ENCODE measurements at places on chromosomes 5 and 9.

DNA sequence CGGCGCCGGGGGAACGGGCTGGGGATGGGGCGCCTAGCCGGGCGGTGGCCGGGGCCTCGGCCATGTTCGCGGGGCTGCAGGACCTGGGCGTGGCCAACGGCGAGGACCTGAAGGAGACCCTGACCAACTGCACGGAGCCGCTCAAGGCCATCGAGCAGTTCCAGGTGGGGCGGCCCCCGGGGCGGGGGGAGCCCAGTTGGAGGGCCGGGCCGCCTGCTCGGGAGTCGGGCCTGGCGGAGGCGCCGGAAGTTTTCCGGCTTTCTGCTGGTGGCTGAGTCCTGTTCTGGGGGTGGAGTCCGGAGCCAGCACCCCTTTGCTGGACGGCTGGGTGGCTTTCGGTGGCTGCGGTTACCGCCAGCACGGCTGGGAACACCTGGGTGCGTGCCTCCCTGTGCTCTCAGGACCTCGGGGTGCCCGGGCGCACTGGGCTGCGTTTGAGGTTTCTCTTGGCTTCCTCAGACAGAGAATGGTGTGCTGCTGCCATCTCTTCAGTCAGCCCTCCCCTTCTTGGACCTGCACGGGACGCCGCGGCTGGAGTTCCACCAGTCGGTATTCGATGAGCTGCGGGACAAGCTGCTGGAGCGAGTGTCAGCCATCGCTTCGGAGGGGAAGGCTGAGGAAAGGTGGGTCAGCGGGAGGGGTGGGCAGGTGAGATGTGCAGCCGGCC is 454 bp downstream of the NELFB start:
- no peak for DNase-seq

GRCh38 chr5:76305269-76305668 is 97.8 kb upstream of the IQGAP2 start:
- no peak for DNase-seq

GRCh38 chr9:112140936-112141335 is 34.2 kb downstream of the SUSD1 start:
- no peak for DNase-seq

- DNase-seq, result peak; percentile 77
Measured at GRCh38 chr9:96874947-96875460, 20.7 kb upstream of the ZNF782 start.

DNA sequence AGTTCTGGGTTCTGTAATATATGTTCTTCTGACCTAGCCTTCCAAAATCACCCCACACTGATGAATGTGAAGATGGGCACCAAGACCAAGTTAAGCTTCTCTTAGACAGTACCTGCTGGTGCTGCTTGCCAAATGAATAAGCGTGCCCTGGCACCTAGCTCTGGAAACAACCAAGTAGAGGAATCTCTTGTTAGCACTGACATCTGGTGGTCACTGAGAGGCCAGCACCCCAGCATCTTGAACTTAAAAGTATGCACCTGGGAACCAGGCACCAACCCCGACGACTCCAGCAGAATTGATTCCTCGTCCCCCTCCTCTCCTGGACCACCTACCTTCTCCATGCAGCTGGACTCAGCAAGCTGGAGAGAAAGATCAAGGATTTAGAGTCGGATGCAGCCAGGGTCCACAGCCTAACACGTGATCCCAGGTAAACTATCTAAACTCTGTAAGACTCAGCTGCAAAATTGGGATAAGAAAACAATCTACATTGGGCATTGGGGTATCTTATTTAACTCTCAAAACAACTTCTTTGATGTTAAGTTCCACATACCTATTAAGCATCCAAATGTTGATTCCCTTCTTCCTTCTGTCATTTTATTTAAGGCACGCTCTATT is 89.8 kb downstream of the SLC1A3 start:
- peak; percentile 59 for DNase-seq

GRCh38 chr5:30747412-30747811 is 446.1 kb upstream of the CDH6 start:
- no peak for DNase-seq

DNA sequence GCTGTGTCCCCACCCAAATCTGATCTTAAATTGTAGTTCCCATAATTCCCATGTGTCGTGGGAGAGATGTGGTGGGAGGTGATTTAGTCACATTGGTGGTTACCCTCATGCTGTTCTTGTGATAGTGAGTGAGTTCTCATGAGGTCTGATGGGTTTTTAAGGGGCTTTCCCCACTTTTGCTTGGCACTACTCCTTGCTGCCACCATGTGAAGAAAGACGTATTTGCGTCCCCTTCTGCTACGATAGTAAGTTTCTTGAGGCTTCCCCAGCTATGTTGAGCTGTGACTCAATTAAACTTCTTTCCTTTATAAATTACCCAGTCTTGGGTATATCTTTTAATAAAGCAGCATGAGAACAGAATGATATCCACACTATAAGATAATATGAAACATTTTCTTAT is 1023.4 kb downstream of the TLE4 start:
- DNase-seq, result no peak

GRCh38 chr5:68884883-68885282 is 208.9 kb upstream of the SLC30A5 start:
- no peak for DNase-seq

GRCh38 chr9:97848215-97848479 is 4.9 kb upstream of the FOXE1 start:
- no peak for DNase-seq

DNA sequence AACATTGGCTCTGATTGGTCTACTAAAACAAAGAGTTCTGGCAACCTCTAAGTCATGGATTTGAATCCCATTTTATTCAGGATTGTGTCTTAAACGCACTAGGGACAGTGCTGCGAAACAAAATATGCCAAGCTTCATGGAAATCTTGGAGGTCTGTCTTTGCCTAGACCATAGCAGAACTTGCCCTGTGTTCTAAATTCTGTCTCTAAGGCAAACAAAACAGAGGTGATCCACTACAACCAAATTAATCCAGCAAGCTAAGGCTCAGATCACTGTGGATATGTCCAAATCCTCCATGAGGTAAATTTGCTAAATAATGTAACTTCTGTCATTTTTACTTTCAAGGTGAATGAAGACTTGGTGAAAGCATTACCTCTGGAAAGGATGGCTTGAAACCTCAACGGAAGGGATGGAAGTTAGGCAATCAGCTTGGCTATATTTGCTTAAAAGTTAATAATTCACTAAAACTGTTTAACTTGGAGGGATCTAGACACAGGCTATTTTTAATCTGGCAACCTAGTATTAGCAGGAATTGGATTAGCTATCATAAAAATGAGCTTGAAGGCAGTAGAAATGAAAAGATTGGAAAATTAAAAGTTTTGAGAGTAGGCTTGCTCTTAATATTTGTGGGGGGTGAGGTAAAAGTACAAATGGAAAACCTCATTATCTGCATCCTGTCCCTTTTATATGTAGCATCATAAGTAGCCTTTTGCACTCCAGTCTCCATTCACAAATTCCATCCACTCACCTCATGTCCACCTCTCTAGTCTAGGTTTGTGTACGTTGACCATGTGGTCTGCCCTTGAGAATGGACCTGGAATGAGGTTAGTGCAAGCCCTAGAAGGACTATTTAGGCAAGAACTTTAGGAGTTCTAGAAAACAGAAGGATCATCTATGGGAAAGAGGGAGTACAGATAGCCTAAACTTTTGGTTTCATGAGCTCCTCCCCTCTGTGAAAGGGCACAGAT is 176.2 kb downstream of the SMC2 start:
- no peak for DNase-seq

DNA sequence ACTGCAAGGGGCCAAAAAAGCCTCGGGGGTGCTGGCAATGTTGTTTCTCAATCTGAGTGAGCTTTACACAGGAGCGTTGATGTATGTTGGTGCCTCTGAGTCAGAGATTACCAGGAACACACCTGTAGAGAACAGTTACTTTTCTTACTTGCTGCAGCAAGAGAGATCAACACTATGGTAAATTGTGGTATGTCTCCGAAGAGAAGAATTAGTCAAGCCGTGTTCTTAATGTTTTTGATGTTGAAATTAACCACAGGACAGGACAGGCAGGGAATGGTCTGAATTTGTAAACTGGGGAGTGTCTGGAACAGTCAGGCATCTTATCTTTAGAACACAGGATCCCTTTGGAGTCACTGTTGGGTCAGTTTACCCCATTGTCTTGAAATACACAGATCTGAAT is 285.7 kb downstream of the DNAH5 start:
- DNase-seq, result no peak

DNA sequence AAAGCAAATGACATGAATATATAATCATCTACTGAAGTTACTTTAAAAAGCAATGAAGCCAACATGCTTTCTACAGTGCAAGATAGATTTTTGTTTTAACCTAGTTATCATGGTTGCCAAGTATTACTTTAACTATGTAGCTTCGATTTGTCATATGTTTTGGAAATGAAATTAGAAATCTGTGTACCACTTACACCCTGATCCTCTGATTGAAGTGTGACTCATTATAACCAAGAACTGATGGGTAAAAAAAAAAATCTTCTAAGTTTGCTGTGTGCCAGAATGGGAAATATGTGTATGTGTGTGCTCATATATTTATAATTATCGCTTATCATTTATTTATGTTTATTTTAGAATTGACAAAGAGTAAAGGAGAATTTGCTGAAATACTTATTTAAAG is 9.1 kb upstream of the CDC42SE2 start:
- no peak for DNase-seq

- DNase-seq, result no peak
Measured at GRCh38 chr9:36949466-36949865, 84.6 kb downstream of the PAX5 start.

- DNase-seq, result no peak
Measured at GRCh38 chr9:28120626-28121025, 547.3 kb upstream of the C9orf72 start.

DNA sequence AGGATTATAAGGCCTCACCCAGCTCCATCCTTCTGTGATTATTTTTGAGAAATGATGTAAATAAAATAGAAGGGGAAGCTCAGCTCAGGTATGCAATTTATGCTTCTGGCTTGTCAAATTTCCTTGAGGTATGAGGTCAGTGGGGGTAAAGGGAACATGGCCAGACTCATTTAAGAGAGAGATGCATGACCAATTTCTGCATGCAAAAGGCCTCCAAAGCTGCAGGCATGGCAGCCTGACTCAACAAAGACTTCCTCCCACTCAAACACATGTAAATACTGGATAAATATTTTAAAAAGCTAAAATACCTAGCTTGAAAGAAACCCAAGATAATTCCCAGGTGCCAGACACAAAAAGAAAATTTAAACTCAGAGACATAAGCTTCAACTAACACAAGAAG is 101.4 kb upstream of the SLC1A3 start:
- no peak for DNase-seq

GRCh38 chr9:36999728-37000333 is 34.2 kb downstream of the PAX5 start:
- DNase-seq, result no peak

DNA sequence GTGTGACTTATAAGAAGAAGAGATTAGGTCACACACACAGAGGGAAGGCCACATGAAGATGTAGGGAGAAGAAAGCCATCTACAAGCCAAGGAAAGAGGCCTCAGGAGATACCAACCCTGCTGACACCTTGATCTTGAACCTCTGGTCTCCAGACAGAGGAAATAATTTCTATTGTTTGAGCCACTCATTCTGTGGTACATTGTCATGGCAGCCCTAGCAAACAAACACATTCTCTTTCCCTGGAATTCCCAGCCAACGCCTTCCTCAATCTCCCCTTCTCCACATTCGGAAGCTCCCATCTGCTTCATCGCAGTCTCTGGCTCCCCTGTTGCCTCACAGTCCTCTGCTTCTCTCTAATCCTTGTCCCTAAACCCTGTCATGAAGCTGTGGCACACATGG is 16.7 kb downstream of the PTGS1 start:
- DNase-seq, result no peak

DNA sequence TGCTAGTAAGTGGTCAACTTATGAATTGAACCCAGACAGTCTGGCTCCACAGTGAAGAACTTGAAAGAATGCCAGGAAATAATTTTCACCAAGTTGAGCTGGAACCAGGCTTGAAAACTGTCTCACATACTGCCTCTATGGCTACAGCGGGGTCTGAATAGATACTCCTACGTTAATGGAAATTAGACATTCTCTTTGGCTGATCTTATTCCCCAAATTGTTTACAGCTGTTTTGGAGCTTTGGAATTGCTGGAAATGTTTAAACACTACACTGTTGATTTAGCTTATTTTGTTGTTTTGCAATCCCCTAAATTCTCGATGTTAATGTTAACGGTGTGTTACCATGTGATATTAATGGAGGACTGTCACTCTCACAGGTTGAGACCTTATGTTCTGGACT is 146.4 kb downstream of the FBXL7 start:
- DNase-seq, result no peak

DNA sequence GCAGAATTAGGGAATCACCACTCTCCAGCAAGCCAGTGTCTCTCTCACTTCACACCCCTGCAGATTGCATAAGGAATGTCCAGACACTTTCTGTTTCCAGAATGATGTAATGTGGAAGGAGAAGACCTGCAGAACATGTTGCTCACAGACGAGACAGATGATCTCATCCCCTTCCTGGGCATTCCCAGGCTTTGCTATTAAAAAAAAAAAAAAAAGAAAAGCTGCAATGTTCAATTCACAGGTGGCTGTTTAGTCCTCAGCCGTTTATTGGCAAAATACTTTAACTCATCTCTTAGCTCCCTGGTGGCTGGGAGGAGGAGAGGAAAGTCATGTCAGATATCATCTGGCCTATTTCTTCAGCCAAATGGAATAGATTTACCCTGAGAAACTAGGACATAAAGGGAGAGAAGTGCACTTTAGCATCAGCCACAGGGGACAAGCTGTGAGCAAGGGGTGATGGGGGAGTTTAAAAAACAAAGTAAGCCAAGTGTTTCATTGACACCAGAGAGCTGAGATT is 95.9 kb upstream of the TNC start:
- no peak for DNase-seq

GRCh38 chr5:132747616-132748440 is 602 bp downstream of the CCNI2 start:
- peak; percentile 49 for DNase-seq

GRCh38 chr9:33136721-33137670 is 30.1 kb downstream of the B4GALT1 start:
- DNase-seq, result peak; percentile 44

DNA sequence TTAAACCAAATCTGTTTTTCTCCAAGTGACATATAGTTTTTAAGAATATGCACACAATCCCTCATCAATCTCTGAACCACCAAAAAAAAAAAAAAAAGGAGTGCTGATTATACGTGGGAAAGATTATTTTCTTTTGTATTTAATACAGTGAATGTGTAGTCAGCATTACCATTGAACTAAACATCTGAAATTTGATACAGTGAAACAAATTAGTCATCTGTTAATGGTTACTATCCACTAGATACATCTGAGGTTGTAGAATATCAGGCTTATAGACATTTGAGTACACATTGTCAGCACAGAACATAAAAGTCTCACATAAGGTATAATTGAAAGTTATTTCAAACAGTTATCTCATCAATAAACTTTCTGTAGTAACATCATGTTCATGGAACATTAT is 87.0 kb downstream of the SLF1 start:
- no peak for DNase-seq
